Kidney tubule cell (primary cell): ENCODE measurements at places on chromosomes 7 and 10.
A peak's percentile ranks its signal among the peaks of the same experiment; 100 is the strongest.

DNA sequence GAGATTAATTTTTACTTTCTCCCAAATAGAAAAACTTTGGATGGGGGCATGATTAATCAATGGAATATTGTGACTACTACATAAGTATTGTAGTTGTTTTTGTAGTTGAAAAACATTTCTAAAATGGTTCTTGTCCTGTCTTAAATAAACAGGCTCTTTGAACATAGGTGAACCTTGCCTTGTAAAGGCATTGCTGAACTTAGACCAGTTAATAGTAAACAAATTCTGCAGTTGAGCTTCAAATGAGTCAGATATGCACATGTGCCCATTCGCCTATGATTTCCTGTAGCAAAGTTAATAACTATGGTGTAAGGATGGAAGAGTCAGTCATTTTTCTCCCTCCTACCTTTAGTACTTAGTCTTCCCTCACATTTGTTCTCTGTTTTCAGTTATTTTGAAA lies 22.6 kb downstream of the CUTC start:
- peak; percentile 71 for DNase-seq

GRCh38 chr10:71737001-71737833 lies 17.6 kb upstream of the C10orf105 start:
- no peak for DNase-seq

GRCh38 chr7:70153933-70154332 lies 555.7 kb downstream of the AUTS2 start:
- DNase-seq, result no peak

DNA sequence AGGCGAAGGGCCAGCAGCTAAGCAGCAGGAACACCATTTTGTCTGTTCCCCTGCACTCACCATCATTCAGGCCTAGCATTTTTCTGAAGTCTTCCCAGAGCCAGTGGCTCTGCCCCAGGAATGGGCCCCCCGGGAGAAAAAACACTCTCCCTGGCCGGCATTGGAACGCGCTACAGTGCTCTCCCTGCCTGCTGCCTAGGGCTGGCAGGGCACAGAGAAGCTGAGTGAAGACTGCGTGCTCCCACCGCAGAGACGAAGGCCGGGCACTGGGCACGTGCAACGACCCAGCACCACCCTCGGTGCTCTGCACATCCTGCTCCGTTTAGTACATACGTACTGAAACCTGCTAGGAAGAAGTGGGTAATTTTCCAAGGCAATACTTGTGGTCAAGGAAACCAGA lies 34.4 kb downstream of the HSPA12A start:
- no peak for DNase-seq

DNA sequence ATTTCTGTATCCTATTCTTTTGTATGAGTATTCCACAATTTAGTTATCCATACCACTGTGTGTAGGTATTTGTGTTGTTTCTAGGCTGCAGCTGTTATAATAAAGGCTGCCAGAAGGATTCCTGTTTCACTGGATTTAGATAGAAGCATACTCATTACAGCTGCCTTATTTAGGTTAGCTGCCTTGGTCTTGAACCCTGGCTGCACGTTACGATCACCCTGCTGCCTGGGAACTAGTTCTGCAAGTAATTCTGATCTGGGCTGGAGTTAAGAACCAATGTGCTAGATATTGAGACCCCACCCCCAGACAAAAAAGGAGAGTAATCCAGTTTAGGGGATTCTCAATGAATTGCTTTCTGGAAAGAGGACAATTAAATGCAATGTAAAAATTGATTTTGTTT lies 43.1 kb downstream of the CCDC71L start:
- no peak for DNase-seq

GRCh38 chr10:94571528-94571927 lies 25.9 kb downstream of the HELLS start:
- DNase-seq, result no peak

DNA sequence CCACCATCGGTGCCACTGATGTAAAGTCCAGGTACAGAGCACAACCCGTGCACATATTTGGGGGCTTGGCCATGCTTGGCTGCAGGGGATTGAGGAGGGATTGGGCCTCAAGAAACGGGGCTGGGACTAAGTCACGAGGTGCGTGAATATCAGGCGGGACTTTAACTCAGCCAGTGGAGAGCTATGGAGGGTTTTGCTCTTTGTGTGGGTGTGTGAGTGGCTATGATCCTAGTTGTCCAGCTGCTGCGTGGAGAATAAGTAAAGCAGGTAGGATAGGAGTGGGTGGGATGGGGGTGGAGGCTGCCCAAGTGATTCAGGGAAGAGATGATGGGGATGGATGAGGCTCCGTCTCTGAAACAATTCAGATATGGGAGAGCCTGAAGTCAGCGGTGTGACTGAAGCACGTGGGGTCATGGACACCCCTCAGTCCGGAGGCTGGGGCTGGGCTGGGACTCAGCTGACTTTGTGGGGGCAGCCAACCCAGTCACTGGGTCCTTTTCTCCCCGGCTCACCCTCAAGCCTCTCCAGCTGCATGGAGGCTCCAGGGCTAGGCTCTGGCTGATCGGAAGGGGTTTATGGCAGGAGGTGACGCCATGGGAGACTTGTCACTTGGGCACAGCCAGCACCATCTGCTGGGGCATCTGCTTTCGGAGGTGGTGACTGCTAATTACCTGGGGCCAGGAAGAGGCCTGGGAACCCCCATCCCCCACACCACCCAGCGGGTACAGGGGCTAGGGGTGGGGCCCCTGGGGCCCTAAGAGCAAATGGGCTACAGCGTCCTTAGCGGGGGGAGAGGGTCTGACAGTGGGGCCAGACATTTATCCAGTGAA lies 1.7 kb upstream of the LFNG start:
- DNase-seq, result no peak

DNA sequence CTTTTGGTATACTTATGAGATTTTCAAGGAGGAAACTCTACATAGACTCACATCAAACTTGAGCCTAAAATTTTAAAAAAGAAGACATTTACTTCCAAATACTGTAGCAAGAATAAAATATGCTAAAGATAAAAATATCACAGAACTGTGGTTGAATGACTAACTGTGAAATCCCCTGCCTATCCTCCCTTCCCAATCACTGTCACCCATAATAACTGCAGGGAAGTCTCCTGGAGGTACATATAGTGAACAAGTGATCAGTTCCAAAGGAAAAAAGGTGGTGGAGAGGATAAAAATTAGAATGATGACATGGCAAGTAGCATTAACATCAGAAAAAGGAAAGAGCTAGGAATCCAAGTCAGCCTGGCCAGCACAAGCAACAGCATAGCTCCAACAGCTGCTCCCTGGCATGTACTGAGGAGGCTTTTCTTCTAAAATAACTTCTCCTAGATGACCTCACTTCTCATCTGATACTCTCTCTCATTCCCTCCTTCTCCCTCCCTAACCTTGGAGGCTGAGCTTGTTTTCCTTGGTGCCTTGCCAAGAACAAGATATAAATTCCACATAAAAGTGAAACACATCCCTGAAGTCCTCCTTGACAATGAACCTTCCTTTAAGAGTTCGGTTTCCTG lies 124.0 kb downstream of the IQUB start:
- DNase-seq, result peak; percentile 90

GRCh38 chr10:396535-397220 lies 261.4 kb downstream of the ZMYND11 start:
- no peak for DNase-seq

- DNase-seq, result no peak
Observed at GRCh38 chr7:128726059-128726736, 13.0 kb upstream of the CALU start.

DNA sequence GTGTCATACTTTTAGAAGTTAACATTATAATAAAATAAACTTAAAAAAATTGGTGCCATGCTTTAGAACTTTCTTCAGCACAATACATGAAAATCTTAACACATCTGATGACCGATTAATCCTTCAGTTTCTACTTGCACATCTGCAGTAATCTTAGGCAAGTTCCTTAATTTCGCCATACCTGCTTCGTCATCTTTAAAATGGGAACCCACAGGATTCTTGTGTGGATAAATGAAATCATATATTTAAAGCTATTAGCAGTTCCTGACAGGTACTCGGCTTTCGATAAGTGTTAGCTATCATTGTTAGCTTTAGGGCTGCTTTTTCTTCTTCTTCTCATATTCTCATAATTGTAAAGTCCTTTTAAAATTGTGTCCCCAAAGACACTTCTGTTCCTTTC lies 907 bp upstream of the VPS50 start:
- no peak for DNase-seq

DNA sequence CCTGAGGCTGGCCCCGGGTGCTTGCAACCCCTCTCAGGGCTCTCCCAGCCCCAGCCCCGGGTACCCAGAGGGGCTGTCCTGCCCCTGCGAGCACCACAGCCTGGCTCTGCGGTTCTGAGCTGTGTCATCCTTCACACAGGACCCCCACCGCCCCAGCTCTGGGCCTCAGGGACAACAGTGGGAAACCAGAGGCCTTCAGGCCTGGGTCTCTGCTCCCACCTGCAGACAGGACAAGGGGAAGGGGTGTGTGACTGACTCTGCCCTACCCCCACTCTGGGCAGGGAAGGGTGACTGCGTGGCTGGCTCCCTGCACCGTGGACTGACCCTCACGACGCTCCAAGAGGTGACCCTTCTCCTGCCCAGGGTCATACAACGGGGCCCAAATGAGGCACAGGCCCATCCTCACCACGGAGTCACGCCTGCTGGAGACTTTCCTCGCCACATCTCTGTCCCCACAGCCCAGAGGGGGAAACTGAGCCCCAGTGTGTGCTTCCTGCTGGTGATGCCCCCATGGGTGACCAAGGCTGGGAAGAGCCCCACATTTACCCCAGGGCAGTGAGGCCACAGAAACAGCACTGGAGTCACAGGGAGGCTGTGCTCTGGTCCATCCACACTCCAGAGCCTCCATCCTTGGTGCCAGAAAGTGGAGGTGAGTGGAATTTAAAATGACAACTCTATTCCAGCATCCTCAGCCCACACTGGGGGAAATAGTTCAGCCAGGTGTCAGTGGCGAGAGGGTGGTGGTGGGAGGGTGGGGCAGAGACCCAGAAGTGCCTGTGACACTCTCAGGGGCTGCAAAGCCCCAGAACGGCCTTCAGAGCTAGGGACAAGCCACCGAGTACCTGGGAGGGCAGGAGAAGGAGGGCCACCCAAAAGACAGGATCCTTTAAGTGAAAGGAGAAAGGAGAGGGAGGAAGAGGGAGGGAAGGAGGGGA lies 13.6 kb downstream of the CAMK2B start:
- no peak for DNase-seq

- DNase-seq, result no peak
Observed at GRCh38 chr10:122249303-122249850, 21.7 kb upstream of the BTBD16 start.

- no peak for DNase-seq
Observed at GRCh38 chr10:121796342-121796741, 131.5 kb downstream of the ATE1 start.

DNA sequence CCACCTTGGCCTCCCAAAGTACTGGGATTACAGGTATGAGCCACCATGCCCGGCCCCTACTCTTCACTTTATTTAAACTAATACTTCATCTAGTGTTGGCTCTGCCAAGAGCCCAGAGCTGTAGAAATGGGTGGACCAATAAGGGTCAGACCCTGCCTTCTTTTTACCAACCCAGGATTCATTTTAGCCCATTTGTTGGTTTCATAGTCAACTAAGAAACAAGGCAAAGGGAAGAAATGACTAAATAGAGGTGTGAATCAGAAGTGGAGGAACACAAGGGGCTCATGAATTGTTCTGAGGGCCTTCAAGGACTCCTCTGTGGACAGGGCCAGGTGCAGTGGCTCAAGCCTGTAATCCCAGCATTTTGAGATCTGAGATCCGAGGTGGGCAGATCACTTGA lies 1.1 kb downstream of the ANKRD2 start:
- DNase-seq, result no peak

DNA sequence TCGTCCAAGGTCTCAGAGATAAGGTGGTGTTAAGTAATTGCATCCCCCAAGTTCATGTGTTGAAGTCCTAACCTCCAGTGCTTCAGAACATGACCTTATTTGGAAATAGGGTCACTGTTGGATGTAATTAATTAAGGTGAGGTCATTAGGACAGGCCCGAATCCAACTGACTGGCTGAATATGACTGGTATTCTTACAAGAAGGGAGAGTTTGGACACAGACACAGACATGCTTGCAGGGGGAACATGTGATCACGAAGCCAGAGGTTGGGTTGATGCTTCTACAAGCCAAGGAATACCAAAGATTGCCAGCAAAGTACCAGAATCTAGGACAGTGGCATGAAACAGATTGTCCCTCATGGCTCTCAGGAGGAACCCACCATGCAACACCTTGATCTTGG lies 173.5 kb upstream of the LYZL2 start:
- DNase-seq, result no peak

DNA sequence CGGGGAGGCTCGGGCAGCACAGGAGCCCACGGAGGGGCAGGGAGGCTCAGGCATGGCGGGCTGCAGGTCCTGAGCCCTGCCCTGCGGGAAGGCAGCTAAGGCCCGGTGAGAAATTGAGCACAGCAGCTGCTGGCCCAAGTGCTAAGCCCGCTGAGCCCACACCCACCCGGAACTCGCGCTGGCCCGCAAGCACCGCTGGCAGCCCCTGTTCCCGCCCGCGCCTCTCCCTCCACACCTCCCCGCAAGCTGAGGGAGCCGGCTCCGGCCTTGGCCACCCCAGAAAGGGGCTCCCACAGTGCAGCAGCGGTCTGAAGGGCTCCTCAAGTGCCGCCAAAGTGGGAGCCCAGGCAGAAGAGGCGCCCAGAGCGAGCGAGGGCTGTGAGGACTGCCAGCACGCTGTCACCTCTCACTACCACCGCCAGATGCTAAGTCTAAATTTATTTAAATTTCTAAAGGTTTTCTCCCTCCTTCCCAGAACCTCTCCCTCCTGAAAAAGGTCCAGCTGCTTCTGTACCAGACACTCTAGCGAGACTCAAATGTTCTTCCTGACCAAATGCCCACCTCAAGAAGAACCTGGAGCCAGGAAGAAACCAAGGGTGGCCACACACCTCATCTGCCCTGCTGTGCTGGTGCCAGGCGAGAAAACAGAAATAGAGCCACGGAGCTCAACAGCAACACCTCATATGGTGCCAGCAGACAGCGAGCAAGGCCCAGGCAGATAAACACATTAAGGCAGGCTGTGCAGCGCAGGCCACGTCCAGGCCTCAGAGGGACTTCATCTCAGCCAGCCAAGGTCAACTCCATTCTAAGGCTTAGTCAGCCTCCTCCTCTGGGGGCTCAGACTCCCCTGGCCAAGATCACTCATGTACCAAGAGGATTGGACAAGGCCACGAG lies 47.0 kb downstream of the KCNMA1 start:
- no peak for DNase-seq

DNA sequence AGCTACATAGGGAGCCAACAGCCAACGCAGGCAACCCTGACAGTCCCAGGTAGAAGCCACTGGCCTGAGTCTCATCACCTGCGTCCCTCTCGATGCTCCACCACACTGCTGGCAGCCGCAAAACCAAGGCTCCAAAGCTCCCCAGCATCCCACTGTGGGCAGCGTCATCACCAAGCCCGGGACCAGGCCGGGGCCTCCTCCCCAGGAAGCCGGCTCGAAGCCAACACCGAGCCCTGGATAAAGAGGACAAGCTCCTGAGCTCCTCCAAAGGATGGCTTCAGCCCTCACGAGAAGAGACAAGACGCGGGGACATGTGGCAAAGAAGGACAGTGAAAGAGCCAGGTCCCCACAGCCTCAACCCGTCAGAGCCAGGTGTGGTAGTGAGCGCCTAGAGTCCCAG lies 23.9 kb downstream of the PARD3 start:
- DNase-seq, result no peak

GRCh38 chr7:77482015-77482414 lies 55.1 kb upstream of the PTPN12 start:
- peak; percentile 93 for DNase-seq
